ENCODE measurements at places on chromosomes 11 and 22.
A peak's percentile ranks its signal among the peaks of the same experiment; 100 is the strongest.

- no peak for DNase-seq
Observed at GRCh38 chr22:28268850-28269249, 349.8 kb upstream of the PITPNB start.

- DNase-seq = no peak
Observed at GRCh38 chr11:121257289-121257688, 35.3 kb upstream of the SC5D start.

GRCh38 chr11:6737872-6738466 is 33.8 kb downstream of the OR2AG2 start:
- DNase-seq = peak; percentile 43

- DNase-seq = no peak
Observed at GRCh38 chr11:57464539-57465181, 4.3 kb downstream of the RTN4RL2 start.

DNA sequence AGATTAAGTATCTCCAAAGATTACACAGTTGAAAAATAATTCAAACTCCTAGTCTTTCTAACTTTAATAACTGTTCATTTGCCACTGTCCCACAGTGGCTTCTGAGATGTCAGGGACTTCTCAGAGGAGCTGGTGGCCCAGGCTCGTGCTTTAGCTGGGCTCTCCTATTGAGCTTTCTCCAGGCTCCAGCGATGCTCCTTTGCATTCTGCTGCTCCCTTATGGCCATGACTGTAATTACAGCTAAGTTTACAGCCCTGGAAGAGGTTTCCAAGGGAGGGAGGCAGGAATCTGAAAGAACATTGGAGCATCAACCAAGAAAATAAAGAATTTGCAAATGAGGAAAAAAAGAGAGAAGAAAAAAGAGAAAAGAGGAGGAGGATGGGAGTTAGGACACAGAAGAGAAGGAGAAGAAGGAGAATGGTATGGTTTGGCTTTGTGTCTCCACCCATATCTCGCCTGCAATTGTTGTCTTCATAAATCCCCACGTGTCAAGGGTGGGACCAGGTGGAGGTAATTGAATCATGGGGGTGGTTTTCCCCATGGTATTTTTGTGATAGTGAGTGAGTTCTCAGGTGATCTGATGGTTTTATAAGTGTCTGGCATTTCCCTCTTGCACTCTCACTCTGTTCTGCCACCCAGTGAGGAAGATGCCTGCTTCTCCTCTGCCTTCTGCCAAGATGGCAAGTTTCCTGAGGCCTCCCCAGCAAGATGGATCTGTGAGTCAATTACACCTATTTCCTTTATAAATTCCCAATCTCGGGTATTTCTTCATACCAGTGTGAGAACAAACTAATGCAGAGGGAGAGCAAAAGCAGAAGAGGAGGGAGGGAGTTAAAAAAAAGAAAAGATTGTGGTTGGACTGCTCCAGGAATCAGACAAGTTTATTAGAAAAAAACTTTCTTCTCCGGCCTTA is 857.0 kb downstream of the KCNA4 start:
- DNase-seq = no peak

GRCh38 chr11:65219930-65220213 is 38.1 kb downstream of the CAPN1 start:
- DNase-seq = no peak

DNA sequence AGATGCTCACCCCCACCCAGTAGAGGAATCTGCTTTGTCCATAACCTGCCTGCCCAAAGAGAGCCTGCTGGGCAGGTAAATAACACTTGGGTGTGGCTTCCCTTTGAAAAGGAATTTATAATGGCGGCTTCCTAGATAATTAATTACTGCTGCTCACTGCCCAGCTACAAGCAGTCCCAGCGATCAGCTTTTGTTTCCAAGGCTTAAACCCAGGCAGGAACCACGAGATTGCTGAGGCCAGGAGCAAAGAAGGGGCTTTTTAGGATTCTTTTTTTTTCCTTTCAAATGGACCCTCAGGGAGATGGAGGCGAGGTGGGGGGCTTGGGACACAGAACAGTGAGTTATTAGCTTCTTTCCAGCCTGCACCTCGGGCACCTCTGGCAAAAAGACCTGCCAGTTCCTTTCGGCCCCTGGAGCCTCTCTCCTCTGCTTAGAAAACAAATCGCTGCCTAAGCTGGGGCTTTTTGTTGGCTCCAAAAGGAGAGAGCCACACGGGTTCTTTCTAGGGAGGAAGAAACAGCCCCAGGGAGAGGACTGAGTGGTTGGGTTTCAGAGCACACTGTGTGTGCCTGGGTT is 107.2 kb downstream of the TSPAN18 start:
- DNase-seq = no peak

DNA sequence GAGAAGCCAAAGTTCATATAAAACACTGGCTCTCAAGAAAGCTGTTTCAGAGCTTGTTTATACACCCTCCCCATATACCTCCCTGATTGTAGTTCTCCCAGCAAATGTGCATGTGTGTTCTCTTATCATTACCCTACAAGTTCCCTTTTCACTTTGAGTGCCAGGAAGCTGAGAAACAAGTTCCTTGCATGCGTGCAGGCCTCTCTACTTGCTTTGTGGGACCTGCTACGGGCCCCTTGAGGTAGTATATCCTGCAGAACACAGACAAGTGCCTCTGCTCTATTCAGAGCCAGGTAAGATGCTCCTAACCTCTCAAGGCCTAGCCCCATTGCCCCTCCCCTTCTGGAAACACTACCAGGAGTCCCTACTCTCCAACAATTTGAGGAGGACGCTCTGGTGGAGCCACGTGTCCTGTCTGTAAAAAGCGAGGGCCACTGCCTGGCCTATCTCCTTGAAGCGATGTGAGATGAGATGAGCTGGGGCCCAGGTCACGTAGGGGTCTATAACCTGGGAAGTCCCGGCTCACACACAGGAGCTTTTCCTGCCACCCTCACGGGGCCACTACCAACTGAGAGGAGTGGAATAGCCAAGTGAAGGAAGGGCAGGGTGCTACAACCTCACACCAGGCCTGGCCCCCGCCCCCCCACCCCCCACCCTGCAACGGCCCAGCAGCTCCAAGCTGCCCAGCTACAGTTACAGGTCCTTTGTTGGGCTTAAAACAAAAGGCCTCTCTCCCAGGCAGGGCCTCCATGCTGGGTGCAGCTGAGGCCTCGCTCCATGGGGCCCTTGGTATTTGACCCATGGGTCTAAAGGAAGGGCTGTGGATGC is 2.6 kb upstream of the ATP5MGL start:
- DNase-seq = no peak

DNA sequence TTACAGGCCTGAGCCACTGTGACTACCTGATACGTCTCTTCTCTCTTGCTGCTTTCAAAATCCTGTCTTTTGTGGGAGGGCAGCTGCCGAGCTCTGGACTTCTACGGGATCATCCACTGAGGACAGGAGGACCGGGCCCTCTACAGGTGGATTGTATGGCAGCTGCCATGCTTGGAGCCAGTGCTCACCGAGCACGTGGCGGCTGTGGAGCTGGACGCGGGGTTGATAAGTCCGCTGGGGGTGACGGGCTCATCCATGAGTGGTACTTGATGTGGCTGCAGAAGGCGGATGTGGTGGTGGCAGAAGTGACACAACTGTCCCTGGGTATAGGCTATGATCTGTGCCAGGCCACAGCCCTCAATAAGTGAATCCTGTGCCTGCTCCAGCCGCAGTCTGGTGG is 1.8 kb upstream of the CYP2D6 start:
- DNase-seq = no peak

DNA sequence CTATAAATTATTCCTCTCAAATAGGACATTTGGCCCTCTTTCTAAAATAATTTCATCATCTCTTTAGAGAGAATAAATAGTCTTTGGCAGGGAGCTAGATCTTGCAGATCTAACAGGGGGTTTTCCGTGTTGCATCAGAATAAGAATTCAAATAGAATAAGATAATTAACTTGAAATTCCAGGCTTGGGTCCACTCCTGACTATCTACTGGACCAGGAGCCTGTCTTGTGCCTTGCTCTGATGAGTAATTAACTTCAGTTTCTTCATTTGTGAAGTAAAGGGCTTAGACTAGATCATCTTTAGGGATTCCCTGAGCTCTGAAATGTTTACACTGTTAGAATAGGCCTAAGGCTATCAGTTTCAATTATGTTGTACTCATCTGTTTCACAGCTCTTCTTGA is 23.5 kb upstream of the TMEM123 start:
- no peak for DNase-seq

DNA sequence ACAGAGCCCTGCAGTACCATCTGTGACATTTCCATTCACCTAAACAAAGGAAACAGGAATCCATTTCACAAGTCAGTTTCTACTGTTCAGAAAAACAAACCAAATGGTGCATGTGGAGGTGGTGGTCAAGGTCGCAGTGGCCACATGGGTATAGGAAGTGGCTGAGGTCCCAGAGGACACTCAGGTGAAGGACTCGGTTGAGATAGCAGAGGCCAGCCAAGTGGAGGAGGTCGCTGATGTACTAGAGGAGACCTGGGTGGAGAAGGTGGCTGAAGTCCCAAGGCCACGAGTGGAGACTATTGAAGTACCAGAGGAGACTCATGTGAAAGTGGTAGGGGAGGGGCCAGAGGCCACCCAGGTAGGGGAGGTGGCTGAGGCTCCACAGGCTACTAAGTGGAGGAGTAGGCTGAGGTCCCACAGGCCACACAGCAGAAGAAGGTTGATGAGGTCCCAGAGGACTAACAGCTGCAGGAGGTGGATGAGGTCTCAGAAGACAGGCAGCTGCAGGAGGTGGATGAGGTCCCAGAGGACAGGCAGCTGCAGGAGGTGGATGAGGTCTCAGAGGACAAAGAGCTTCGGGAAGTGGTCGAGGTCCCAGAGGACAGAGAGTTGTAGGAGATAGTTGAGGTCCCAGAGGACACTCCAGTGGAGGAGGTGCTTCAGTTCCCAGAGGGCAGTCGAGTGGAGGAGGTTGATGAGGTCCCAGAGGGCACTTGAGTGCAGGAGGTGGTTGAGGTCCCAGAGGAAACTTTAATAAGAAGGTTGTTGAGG is 40.2 kb downstream of the ZNF195 start:
- no peak for DNase-seq

GRCh38 chr22:46350646-46351045 is 15.1 kb downstream of the TRMU start:
- DNase-seq = no peak

DNA sequence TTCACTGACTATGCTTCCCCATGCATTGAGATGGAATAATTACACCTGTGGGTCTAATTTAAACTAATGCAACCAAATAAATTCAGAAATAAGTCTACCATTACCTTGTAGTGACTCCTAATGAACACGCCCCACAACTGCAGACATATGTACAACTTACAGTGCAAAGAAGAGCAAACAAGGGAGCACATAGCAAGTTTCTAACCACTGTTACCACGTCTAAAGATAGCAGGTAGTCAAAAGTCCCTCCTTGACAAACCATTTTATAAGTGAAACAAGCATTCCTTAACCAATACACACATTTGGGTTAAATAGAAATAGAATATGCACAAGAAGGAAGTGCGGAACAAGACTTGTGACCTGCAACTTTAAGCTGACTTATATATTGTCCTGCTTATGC is 20.6 kb downstream of the PHF21A start:
- no peak for DNase-seq

- no peak for DNase-seq
Observed at GRCh38 chr11:2655016-2655719, 44.6 kb downstream of the KCNQ1OT1 start.

DNA sequence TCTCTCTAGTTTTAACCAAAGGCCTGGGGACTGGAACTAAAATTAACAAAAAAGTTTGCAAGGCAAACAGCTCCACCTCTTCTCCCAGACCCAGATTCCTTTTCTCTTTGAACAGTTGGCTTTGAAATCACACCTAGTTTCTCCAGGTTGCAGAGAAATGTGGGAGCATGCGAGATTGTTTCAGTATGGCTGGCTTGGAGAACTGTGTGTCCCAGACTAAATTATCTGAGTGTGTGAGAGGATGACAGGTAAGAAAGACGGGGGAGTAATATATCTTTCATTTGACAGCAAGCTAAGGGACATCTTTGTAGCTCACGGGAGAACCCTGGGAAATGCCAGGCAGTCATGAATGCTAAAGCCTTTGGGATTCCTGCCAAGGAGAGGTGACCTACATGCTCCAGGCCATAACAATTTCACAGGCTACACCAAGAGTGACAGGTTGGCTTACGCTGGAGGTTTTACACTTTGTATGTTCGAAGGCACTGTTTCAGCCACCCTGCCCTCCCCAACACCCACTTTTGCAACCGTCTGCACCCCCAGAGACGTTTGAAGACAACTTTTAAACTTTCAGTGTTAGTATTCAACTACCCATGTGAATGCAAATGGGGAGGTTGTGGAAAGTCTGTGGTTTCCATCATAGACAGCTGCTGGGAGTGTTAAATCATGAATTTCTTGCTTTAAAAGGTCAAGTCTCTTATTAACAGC is 109.3 kb upstream of the SNX19 start:
- DNase-seq = no peak

- DNase-seq = no peak
Observed at GRCh38 chr11:78350646-78351165, 66.9 kb downstream of the GAB2 start.

GRCh38 chr11:68748061-68748460 is 3.3 kb downstream of the TESMIN start:
- DNase-seq = no peak

GRCh38 chr11:98572941-98573340 is 447.8 kb upstream of the CNTN5 start:
- DNase-seq = no peak

DNA sequence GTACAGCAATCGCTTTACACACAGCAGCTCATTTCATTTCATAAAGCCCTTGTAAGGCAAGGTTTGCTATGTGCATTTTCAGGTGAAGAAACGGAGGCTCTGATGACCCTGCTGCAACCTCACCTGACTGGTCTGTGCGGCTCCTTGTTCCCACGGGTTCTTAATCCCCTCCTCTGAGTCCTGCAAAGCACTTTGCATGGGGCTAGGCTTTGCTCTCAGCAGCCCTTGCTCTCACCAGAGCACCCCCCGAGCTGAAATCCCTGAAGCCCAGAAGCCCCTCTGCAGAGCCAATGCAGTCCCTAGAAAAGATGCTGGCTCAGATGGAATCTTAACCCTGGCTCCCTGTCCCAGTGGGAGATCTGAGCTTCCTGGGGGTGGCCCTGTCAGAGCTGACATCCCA is 11.0 kb upstream of the APOL6 start:
- no peak for DNase-seq

DNA sequence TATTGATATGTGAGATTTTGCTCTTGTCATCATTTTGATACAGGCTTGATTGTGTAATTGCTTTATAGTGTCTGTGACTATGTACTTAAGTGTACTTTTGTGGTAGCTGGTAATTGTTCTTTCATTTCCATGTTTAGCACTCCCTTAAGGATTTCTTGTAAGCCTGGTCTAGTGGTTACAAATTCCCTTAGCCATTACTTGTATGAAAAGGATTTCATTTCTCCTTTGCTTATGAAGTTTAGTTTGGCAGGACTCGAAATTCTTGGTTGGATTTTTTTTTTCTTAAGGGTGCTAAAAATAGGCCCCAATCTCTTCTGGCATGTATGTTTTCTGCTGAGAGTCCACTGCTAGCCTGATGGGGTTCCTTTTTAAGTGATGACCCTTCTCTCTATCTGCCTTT is 346.8 kb downstream of the JRKL start:
- no peak for DNase-seq

- DNase-seq = no peak
Observed at GRCh38 chr11:133038850-133039249, 493.5 kb downstream of the OPCML start.

All from stimulated activated CD4-positive, alpha-beta T cell treated with anti-CD3 and anti-CD28 coated beads, Interleukin-1b, Interleukin-23, amount 100 ng/mL, for 24 hours (primary cell).